GM23248 (cell line): ENCODE measurements at places on chromosomes 2 and 18.

DNA sequence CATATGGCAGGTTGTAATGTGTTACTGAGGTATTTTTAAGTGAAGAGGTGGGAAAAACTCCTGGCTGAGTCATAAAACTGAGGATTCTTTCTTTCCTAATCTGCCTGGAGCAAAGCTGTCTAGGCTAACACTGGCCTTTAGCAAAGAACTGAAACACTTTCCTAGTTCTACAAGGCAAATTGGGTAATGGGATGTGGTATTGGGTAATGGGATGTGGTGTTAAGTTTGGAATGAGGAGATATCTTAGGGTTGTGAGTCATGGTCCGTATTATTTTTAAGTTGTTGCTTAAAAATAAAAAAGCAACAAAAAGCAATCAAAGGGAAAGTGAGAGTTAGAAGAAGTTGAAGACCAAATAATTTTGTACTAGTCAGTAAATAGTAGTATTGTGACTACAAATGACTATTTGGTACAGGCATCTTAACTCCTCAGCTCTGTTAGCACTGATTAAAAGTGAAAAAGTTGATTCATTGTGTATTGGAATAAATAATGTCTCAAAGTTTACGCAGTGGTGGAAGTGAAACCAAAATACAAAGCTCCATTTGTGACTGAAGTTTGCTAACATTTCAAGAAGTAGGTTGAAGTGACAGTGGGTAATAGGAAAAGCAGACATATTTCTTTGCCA lies 216.8 kb downstream of the CAMKMT start:
- peak; percentile 73 for DNase-seq

DNA sequence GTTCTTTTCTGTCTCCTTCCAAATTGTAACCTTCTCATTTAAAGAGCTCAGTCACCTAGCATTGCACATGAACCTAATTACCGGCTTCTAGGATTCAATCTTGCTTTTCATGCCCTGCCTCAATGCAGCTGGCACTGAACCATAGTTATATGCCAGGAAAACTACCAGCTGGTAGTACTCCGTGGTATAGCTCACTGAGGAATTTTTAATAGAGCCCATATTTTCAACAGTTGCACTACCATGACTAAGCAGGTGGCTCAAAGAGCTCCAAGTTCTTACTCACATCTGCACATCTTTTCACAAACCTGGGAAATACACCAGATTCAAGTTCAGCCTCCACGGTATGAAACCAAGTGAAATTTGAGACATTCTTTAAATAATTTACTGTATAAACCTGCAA lies 363.5 kb downstream of the GRB14 start:
- DNase-seq, result peak; percentile 36

DNA sequence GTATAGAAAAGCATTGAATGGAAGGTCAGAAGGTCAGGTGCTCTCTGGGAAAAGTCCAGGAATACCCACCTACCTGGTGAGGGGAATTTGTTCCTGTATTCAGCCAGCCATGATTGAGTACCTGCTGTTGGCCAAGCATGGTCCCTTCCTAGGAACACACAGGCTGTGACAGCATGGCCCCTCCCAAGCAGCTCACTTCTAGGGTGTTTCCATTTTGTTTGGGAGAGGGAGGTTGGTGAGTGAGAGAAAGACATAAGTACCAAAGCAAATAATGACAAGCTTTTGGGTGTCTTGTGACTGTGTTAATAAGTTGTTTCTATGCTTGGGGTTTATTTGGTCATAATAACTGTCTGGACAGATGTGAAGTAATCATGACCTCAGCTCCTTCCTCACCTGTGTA lies 46.3 kb downstream of the CABLES1 start:
- no peak for DNase-seq

DNA sequence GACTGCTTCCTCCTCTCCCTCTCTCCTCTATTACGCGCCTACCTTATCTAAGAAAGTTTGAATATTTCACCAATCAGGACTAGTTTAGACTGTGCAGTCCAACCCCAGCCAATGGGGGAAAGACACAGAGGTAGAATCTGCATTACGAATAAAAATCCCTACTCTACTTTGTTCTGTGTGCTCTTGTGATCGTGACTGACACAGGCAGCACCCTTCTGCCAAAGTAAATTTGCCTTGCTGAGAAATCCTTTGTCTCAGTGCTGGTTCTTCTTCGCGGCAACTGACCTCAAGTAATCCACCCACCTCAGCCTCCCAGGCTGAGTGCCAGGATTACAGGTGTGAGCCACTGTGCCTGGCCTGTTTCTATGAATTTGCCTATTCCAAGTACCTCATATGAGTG lies 8.6 kb upstream of the CDCA7 start:
- DNase-seq, result no peak

- peak; percentile 73 for DNase-seq
Measured at GRCh38 chr2:146820672-146821071, 1024.2 kb upstream of the ACVR2A start.

DNA sequence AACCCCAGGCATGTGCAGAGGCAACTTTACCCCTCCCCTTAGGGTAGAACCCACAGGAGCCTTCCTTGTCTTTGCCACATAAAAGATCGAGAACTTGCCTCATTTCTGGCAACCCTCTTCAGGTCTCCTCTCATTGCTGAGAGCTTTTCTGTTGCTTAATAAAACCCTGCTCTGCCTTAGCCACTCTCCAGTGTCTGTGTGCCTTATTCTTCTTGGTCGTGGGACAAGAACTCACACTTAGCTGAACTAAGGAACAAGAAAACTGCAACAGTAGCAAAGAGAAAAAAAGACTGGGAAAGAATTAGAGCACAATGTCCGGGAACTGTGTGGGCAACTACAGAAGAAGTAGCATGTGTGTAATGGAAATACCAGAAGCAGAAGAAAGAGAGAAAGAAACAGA lies 56.2 kb upstream of the SMIM21 start:
- no peak for DNase-seq

DNA sequence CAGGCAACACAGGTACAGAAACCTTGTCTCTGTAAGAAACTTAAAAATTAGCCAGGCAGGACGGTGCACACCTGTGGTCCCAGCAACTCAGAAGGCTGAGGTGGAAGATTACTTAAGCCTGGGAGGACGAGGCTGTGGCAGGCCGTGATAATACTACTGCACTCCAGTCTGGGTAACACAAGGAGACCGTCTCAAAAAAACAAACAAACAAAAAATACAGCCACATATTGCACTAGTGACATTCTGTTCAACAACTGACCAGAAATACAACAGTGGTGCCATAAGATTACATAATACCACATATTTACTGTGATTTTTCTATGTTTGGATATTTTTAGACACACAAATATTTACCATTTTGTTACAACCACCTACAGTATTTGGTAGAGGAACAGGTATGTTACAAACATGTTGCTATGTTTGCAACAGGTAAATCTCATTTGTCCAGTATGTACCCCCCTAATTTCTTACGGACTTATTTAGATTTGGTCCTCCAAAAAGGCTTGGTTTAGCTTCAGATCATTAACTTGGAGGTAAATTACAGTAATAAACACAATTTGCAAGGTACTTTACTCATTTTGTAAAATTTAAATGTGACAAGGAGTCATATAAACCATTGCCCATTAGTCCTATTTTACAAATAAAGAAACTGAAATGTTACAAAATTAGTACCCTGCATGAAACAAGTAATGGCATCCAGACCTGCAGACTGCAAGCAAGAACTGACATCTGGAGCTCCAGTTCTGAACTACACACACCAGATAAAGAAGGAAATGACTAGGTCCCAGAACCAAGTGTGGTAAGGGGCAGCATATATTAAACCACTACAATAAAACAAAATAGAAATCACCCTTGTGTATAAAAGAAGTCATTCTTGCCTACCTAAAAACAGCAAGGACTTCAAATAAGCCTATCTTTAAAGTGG lies 36.8 kb downstream of the TRIP12 start:
- no peak for DNase-seq

GRCh38 chr2:224261326-224261725 lies 140.6 kb downstream of the FAM124B start:
- peak; percentile 55 for DNase-seq

DNA sequence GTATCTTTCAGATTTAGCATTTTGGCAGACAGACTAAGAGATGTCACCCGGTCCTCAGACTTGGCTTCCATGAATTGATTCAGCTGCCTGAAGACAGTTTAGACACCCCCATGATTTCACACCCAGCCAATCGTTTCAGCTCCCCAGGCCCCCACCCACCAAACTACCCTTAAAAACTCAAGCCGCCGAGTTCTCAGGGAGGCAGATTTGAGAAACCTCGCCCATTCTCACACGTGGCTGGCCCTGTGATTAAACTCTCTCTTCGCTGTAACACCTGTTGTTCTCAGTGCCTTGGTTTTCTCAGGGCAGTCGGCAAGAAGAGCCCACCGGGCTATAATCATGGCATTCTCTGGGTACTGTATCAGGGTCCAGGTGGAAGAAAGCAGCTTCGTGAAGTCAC lies 35.2 kb downstream of the UXS1 start:
- no peak for DNase-seq

DNA sequence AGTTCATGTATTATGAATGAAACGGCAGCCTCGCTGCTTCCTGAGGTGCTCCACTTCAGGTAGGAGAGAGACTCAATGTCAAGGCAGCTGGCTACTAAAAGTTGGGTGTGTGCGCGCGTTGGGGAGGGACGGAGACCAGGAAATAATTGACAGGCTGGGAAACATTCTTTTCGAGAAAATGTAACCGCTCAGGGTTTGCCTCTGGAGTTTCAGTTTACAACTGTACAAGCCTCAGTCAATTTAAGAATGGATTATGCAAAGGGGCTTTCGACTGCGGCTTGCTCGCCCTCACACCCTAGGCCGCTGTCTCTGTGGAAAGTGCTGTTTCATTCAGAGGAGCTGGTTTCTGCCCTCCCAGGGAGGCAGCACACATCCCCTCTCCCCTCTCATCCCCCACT lies 4.4 kb upstream of the SPRED2 start:
- DNase-seq, result peak; percentile 63

DNA sequence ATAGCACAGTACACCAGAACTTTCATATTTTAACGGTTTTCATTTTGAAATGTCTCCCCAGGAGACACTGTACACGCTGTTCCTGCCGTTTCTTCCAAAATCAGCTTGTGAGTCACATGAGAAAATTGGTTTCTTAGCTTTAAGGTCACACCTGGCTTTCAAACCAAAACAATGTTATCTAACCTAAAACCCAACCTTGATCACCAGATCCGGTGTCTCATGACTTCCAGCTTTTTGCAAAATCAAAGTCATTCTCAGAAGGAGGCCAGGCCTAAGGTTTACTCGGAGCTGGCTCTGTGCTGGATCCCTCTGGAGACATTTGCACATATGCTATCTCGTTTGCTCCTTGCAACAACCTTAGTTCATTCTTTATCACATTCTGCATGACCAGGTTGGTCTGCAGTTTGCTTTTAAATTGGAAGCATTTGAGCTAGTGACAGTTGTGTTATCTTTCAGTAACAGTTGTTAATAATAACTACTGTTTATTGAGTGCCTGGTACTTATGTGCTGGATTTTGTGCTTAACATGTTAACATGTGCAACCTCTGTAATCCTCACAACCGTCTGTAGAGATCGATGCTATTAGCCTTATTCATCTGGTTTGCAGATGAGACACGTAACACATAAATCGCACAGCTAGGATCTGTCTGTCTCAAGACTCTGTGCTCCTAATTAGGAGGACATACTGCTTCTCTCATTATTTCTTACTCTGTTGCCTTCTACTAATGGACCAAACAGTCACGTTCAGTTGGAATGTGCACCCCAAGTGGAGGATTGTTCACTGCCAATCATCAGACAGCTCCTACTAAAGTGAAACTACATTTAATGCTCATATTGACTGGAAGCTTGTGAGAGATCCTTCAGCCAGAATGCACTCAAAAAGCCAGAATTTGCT lies 105.5 kb downstream of the RNF144A start:
- no peak for DNase-seq

- DNase-seq, result peak; percentile 8
Measured at GRCh38 chr2:39266139-39266805, 22.5 kb upstream of the CDKL4 start.

- no peak for DNase-seq
Measured at GRCh38 chr2:23525137-23525765, 140.3 kb downstream of the KLHL29 start.

GRCh38 chr2:203840655-203841205 lies 26.8 kb upstream of the CTLA4 start:
- DNase-seq, result no peak

DNA sequence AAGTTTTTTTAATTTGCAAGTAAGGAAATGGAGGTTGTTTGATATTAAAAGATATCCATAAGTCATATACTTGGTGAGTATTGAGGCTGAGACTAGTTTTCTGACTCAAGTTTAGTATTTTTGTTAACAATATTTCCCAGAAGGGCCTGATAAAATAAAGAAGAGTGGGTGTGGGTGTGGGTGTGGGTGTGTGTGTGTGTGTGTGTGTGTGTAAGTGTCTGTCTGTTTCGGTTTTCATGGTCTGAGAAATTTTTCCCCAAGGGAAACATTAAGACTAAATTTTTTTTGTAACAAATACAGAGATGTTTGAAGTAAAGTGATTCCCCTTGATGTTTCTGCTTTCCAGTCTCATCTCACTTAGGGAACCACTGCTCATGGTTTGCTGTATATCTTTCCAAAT lies 36.5 kb downstream of the PPM1B start:
- DNase-seq, result no peak

DNA sequence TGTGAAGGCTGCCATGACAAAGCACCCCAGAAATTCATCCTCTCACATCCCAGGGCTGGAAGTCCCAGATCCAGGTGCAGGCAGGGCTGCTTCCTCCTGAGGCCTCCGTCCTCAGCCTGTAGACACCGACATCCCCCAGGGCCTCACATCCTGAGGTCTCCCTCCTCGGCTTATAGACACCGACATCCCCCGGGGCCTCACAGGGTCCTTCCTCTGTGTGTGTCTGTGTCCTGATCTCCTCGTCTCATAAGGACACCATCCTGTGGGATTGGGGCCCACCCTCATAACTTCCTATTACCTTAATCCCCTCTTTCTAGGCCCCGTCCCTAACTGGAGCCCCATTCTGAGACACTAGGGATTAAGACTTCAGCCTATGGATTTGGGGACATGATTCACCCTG lies 92.0 kb upstream of the SNTG2 start:
- no peak for DNase-seq

DNA sequence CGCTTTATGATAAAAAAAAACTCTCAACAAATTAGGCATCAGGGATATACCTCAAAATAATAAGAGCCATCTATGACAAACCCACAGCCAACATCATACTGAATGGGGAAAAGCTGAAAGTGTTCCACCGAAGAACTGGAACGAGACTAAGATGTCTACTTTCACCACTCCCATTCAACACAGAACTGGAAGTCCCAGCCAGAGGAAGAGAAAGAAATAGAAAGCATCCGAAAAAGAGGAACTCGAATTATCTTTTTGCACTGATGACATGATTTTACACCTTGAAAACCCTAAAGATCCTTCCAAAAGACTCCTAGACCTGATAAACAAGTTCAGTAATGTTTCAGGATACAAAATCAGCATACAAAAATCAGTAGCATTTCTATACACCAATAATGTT lies 121.6 kb downstream of the ZRANB3 start:
- no peak for DNase-seq
